G401 (cell line): ENCODE measurements at places on chromosomes 11 and 22. TPM values are rescaled to one million over a fixed set of nuclear protein-coding genes. Genes with fewer than 3 reads are reported as not detected.

KRTAP5-5 gene
- not detected in 2 replicates for total RNA-seq

RFPL2 gene
- 0.85 and 1.8 TPM in 2 replicates for total RNA-seq

ETS1 gene
- 50.3 and 61.7 TPM in 2 replicates for total RNA-seq

TNNI2 gene
- total RNA-seq = not detected in 2 replicates

GDPD4 gene
- total RNA-seq = not detected in 2 replicates

SAA1 gene
- total RNA-seq = 3.3 and 4.6 TPM in 2 replicates

DNAJB13 gene
- total RNA-seq = 1.8 and 4.6 TPM in 2 replicates
